HT1080 (cell line): ENCODE measurements at places on chromosomes 3 and 15. TPM values are rescaled to one million over a fixed set of nuclear protein-coding genes. Genes with fewer than 3 reads are reported as not detected.

The IQCH gene
- 3.5 and 5.0 TPM in 2 replicates for total RNA-seq

The MORC1 gene
- 0.11 TPM in 1 of 2 replicates, not detected in the other for total RNA-seq

The ABI3BP gene
- total RNA-seq, result 0.23 and 2.2 TPM in 2 replicates

The SERPINI2 gene
- total RNA-seq, result not detected in 2 replicates

The OIP5 gene
- total RNA-seq, result 35.8 and 37.5 TPM in 2 replicates

The GOLGA8T gene
- total RNA-seq, result 0.06 and 0.17 TPM in 2 replicates

The MLF1 gene
- total RNA-seq, result 12.0 and 17.7 TPM in 2 replicates

The AADACL2 gene
- not detected in 2 replicates for total RNA-seq

The CPNE9 gene
- total RNA-seq, result not detected in 2 replicates

The TMEM40 gene
- total RNA-seq, result not detected in 2 replicates

The SERINC4 gene
- 0.13 and 0.18 TPM in 2 replicates for total RNA-seq

The C3orf80 gene
- total RNA-seq, result 1.8 and 1.9 TPM in 2 replicates

The ADGRG7 gene
- not detected in 2 replicates for total RNA-seq

The C3orf52 gene
- 19.4 and 21.5 TPM in 2 replicates for total RNA-seq

The CILP gene
- total RNA-seq, result 1.1 and 1.2 TPM in 2 replicates
